ENCODE measurements at places on chromosomes 7 and 10.

GRCh38 chr7:99375070-99375807 lies 709 bp downstream of the ARPC1B start:
- no peak for DNase-seq

- DNase-seq: no peak
Observed at GRCh38 chr7:24685708-24686107, 71.6 kb downstream of the GSDME start.

DNA sequence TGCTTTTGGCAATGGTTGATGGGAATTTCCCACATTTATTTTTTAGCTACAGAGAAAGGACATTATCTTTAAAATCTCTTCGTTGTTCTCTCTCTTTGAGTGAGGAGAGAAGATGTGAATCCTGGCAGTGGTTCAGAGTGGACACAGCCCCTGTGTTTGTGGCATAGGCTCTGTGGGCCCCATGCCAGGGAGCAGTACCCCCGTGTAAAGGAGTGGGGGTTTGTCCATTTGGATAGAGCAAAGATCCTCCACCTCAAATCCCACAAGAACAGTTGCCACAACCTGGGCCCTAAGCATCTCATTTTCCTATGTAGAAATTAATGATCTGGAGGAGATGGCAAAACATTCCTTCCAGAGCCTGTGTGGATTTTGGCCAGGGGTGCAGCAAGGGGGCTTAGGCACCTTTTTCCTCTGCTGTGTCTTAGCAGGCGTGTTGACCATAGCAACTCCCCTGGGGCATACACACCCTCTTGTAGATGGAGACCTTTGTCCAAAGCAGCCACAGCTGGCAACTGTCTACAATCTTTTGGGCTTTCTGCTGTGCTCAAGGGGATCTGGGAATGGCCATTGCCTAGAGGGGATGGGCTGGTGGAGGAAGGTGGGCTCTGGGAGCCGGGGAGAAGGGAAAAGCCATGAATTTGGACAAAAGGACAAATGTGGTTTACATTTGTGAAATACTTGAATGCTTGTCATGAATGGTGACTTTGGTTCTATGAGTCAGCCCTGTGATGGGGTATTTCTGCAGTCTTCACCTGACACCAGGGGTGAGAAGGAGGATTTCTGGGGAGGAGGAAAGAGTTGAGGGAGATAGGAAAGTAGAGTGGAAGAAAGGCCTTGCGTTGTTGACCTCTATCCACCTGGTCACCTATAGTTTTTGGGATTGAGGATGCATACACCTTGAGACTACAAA lies 92.0 kb downstream of the TCF7L2 start:
- no peak for DNase-seq

- DNase-seq: no peak
Observed at GRCh38 chr7:140640060-140640637, 464 bp downstream of the DENND2A start.

DNA sequence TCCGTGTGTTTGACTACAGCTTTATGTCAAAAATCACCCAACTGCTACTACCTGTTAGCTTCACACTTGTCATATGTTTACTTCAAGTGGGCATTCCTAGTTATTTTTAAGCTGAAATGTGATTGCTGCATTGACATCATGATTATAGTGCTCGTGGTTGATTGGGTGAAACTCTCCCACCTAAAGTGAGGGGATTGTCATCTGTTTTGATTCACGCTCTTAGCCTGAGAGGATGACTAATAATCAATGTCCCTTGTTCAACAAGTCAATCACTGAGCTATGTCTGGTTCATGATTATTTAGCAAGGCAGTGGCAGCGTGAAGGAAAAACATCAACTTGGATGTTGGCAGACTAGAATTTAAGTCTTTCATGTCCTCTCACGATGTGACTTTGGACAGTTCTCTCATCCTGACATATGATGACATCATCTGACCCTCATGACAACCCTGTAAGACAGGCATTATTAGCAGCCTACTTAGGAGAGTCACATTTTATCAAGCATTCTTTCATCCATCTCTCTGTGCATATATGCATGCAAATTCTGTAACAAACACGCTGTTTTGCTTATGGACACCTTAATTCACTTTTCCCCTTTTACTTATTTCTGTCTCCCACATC lies 352.6 kb upstream of the ZMIZ1 start:
- DNase-seq: no peak

- DNase-seq: no peak
Observed at GRCh38 chr10:133002685-133003084, 60.3 kb upstream of the CFAP46 start.

GRCh38 chr10:71950683-71951082 lies 13.5 kb upstream of the CHST3 start:
- no peak for DNase-seq

GRCh38 chr10:56327118-56327517 lies 33.9 kb downstream of the ZWINT start:
- DNase-seq: no peak

GRCh38 chr10:104327745-104328645 lies 10.3 kb downstream of the ITPRIP start:
- no peak for DNase-seq

GRCh38 chr10:131795761-131796160 lies 105.0 kb upstream of the PPP2R2D start:
- no peak for DNase-seq

DNA sequence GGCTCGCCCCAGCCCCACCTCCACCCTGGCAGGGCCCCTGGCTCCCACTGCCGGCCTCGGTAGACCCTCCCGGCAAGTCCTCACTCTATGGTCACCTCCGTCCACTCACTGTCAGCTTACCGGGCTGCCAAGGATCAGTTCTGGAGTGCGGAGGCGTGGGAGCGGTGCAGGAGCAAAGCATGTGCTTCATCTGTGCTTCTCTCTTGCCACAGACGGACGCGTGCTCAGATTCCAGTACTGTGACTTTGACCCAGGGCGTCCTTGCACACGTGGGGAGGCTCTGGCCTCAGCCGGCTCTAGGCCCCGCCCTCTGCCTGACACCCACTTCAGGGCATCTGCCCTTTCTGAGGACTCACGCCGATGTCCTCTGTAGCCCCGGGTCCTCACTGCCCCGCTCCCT lies 547.5 kb upstream of the FOXK1 start:
- no peak for DNase-seq

DNA sequence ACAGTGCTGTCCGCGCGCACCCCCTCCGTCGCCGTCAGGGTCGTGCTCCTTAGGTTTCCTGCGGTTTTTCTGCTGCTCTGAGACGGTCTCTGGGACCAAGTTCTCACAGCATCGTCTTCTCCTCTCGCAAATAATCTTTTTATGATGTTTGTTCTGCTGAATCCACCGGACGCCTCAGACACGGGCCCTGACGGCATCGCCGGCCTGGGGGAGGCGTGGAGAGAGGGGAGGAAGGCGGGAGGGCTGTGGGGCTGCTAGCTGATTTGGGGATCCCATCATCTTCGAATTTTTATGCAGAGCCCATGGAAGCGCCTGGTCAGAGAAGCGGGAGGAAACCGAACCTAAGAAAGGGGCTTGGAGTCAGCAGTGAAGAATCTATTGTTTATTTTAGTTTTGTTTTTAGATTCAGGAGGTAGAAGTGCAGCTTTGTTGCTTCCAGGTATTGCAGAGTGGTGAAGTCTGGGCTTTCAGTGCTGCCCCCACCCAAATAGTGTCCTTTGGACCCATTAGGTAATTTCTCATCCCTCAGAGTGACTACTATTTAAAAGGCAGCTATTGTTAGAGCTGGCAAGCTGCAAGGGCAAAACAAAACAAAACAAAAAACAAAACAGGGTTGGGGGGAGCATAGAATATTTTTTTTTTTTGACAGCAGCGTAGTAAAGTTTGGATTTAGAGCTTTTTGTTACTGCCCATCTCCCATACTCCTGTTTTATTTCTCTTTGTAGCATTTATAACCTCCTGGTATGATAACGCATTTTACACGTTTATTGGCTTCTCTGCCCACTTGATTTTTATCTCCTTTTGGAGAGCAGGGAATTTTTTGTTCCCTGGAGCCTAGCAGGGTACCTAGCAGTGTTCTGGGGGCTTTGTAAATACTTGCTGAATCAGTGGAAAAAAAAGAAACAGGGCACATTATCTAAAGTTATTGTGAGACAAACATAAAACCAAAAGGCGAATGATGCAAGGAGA lies 92.6 kb downstream of the SPAG6 start:
- DNase-seq: no peak

DNA sequence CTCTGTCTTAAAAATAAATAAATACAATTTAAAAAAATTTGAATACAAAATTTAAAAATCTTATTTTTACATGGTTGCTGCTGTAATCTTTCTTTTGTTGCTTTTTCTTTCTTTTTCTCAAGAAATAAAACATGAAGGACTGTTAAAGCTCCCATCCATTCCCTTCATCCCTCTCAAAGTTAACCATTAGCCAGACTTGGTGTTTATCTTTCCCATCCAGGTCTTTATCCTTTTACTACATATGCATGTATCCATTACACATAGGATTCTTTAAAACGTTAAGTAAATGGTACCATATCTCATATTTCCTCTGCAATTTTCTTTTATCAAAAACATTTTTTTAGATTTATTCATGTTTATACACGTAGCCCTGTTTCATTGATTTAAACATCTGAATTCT lies 70.1 kb downstream of the CREB3L2 start:
- DNase-seq: no peak

Measured in esophagus squamous epithelium (tissue), 5 donors.